ENCODE measurements at places on chromosomes 13 and 19.

DNA sequence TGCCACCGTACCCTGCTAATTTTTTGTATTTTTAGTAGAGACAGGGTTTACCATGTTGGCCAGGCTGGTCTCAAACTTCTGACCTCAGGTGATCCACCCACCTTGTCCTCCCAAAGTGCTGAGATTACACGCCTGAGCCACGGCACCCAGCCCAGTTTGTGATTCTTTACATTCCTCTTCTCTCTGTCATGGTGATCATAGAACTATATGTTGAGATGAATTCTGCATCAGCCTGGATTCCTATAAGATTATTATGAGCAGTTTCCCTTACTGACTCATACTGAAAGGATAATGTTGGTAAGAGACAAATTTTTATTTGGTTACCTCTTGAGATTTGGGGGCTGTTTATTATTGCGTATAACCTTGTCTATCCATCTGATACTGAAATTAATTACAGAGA is 121.5 kb upstream of the CSNK1A1L start:
- no peak for DNase-seq

GRCh38 chr19:51905206-51905605 is 389 bp upstream of the ZNF649 start:
- no peak for DNase-seq

DNA sequence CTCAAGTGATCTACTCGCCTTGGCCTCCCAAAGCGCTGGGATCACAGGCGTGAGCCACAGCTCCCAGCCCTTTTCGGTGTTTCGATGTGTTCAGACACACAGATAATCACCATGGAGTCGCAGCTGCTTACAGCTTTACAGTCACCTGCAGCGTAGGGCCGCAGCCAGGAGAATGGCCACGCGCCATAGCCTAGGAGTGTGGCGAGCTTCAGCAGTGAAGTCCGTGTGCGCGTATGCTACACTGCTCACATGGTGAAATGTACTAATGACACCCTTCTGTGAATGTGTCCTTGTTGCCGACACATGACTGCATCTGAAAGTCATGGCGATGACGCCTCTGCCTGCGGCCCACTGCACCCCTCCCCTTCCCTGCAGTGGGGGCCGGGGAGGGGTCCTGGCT is 23.6 kb downstream of the AP3D1 start:
- DNase-seq = peak; percentile 80

GRCh38 chr13:42651936-42652641 is 78.1 kb downstream of the TNFSF11 start:
- no peak for DNase-seq

DNA sequence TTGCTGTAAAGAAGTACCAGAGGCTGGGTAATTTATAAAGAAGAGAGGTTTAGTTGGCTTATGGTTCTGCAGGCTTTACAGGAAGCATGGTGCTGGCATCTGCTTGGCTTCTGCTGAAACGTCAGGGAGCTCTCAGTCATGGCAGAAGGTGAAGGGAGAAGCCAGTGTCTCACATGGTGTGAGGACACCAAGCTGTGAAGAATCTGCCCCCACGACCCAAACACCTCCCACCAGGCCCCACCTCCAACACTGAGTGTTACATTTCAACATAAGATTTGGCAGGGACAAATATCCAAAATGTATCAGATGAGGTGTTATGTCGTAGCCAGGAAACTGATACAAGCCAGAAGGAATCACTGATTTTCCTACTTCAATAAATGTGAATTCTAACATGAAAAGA is 136.5 kb downstream of the CYSLTR2 start:
- no peak for DNase-seq

DNA sequence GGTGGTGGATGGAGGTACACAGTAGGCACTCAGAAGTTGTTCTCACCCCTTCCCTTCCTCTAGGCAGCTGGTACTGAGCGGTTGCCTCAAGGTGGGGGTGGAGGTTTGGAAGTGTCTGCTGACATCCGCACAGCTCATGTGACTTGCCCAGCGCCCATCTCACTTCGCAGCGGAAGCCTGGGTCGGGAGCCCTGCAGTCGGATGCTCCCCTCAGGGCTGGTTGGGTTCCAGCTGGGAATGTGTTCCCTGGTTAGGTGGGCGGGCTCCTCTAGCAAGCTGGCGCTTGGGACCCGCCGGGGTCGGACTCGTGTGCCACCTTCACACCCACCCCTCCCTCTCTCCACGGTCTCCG is 10.2 kb downstream of the PPP1R37 start:
- DNase-seq = no peak

DNA sequence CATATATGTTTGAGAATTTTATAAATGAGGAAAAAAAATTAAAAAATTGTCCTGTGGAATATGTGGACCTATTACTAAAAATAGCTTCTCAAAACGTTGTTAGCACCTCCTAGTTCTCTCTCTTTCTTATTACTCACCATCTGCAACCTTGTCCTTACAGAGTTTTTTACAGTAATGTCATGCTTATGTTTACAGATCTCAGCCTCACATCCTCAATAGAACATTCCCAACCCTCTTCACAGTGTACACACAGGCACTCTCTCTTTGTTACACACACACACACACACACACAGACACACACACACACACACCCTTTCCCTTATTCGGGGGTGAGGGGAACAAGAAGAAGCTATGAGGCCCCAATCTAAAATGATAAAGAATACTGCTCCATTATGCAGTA is 197.7 kb downstream of the SLITRK6 start:
- no peak for DNase-seq

- no peak for DNase-seq
Observed at GRCh38 chr19:33868076-33868735, 71.5 kb downstream of the KCTD15 start.

DNA sequence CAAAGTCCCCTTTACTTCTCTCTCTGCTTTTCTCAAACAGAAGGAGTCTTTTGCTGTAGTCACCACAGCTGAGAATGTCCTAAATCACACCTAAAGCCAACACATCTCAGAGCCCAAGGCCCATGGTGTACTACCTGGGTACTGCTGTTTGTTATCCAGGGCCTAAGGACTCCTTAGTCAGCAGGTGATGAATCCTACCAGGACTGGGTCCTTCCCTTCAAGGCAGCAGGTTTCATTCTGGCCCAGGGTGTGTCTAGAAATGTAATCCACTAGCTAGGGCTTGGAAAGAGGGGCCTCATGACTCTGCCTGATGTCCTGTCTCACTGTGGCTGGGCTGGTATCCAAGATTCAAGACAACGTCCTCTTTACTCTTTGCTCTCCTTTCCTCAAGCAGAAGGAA is 36.2 kb upstream of the ENOX1 start:
- no peak for DNase-seq

DNA sequence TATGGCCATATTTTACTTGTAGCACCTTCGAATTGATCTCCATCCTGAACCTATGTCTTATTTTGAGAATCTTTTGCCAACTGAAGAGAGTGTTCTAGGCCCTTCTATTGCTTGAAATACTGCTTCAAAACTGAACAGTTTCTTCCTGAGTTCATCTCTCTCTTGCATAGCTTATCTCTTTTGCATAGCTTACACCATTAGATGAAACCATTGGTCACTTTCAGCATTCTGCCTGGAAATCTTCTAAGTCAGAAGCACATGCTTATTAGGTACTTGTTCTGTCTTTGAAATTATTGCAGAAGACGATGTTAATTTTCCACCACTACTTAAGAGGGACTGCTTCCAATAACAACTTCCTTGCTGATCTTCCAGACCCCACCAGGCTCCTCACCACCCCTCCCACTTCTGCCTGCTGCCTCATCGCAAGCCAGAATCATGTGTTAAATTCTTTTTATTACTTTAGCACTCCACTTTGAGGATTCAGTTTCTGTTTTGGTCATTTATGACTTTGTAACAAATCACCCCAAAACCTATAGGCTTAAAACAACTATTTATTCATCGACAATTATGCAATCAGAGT is 122.4 kb upstream of the MAB21L1 start:
- no peak for DNase-seq

DNA sequence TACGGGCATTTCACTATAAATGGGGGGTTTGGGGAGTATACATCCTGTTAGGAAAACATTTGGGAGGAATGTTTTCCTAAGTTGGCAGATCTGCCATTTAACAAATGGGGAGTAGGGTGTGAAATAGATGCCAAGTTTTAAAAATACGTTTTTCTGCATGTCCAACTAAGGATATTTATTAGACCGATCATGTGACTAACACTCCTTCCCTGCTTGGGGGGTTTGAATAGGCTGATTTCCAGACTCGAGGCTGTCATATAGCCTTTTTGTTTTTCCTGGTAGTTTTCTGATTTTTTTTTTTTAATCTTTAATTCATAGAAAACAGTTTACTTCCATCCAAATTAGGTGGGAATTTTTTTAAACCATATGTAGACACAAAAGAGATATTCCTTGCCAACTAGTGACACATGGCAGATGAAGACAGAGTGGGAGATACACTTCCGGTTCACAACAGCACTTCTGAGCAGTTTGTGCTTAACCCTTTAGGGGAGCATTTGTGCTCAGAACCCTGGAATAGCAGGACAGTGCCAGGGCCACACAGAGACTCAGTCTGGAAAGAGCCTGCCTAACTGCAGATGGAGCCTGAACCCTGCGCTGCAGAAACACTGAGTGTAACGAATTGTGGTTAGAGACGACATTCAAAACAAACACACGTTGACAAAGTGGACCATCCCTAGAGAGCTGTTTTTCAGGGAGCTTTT is 5.6 kb upstream of the GATAD2A start:
- DNase-seq = no peak

- no peak for DNase-seq
Observed at GRCh38 chr13:94678845-94679244, 33.5 kb downstream of the SOX21 start.

DNA sequence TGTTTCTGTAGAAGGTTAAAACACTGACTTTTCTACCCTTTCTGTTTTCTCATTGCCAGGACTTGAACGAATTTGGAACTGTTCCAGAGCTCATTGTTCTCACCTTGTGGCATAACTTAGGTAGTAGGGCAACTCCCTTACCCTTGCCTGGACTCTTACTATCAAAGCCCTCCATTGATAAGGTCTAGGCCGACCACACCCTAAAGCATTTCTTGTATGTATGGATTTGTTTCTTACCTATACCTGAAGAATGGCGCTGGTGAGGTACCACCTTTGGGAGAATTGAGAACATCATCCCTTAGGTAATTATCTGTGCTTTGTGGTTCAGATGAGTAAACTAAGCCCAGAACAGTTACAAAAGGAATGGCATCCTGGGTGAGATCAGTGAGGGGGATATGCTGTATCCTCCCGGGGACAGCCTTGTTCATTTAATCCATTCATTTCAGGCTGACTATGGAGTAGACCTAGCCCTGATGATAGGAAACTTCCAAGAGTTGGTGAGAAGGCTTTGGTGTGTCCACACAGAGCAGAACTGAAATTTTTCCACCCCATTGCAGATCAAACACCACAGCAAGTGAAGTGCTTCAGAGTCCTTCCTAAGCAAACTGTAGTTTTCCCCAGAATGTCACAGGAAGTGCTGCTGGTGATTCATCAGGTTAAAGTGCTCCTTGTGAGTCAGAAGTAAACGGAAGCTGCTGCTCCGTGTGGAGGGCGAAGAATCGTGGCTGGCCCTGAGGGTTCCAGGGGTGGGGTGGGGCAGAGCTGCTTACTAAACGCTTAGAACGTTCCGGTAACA is 113.0 kb downstream of the TEX26 start:
- DNase-seq = peak; percentile 65

DNA sequence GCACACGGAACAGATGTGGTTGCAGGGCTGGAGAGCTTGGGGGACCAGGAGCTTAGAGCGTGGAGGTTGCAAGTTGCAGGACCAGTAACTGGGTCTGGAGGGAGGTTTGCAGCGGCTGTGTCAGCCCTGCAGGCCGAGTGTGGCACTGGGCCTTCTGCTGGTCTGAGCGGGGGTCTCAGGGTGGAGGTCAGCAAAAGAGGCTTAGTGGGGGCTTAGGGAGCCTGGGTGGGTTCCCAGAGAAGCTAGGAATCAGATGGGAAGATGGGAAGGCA is 5.8 kb upstream of the HCN2 start:
- no peak for DNase-seq

DNA sequence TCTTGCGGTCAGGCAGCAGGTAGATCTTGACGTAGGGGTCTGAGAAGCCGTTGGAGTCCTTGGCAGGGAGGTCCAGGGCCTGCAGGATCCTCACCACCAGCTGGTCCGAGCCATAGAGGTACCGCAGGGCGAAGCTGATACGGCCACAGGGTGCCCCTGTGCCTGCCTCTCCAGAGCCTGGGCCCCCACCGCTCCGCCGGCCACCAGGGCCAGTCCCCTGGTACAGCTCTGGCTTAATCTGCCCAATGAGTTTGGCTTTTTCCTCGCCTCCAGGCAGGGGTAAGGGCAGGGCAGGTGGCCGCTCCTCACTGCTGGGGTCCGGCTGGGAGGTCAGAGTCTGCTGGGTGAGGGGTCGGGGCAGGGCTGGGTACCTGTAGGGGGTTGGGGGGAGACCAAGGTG is 9.9 kb downstream of the SYT3 start:
- DNase-seq = no peak

All from right atrium auricular region (tissue), 2 donors.